ENCODE measurements at places on chromosomes 12 and 14. TPM values are rescaled to one million over a fixed set of nuclear protein-coding genes. Genes with fewer than 3 reads are reported as not detected.

DNA sequence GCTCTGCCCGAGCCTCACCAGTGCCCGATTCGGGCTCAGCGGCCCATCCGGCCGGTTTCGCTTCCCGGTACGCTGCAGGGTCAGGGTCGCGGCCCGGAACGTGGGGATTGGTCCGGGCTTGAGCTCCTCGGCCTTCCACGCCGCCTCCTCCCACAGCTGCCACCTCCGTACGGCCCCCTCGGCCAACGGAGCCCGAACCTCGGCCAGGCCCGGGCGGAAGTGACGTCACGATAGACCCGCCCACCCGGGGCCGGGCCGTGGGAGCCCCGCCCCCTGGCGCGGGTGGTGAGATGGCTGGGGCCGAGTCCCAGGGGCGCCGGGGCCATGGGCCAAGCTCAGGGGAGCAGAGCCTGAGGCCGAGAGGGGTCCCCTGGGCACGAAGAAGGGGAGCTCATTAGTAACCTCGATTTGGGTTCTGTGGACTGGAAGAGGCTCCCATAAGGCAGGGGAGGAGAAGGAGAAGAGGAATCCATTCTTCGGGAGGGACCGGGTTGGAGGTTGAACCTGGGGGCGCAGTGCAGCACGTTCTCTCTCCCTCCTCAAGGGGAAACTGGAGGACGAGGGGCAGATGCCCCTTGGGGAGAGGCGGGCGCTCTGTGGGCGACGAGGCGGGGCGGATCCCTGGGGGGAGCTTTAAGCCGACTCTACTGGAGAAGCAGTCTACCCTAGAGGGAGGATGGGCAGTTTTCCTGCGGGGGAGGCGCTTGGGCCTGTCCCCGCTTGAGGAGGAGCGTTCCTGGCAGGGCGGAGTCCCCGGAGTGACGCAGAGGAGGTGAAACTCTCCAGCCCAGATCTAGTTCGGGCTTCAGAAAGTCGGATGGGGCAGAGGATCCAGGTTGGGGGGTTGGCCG is at the start of gene MLF2:
Gene MLF2, minus strand, starts transcription at position 221 of the 851 bp plus-strand sequence. CDS start 807 bp downstream, outside the sequence.
- peak within 1 kb of the TSS; percentile 95 for H3K4me3 ChIP-seq
- peaks cover 9% of the 10 kb centered on the region for H3K27me3 ChIP-seq
- DNase-seq, result peak; percentile 99
- H3K27ac ChIP-seq, result peak within 1 kb of the TSS; percentile 98
- peaks cover 20% of the 10 kb centered on the region for H3K36me3 ChIP-seq

Gene ADAM20
- total RNA-seq, result 0.48 TPM

- H3K4me1 ChIP-seq, result peaks cover 1% of the 10 kb centered on the region
- H3K27ac ChIP-seq, result no peak overlapping the region
- peaks cover 1% of the 10 kb centered on the region for H3K36me3 ChIP-seq
- H3K27me3 ChIP-seq, result no peaks in the 10 kb centered on the region
- DNase-seq, result no peak
Measured at GRCh38 chr12:1188016-1188415, 197.0 kb downstream of the ERC1 start.

DNA sequence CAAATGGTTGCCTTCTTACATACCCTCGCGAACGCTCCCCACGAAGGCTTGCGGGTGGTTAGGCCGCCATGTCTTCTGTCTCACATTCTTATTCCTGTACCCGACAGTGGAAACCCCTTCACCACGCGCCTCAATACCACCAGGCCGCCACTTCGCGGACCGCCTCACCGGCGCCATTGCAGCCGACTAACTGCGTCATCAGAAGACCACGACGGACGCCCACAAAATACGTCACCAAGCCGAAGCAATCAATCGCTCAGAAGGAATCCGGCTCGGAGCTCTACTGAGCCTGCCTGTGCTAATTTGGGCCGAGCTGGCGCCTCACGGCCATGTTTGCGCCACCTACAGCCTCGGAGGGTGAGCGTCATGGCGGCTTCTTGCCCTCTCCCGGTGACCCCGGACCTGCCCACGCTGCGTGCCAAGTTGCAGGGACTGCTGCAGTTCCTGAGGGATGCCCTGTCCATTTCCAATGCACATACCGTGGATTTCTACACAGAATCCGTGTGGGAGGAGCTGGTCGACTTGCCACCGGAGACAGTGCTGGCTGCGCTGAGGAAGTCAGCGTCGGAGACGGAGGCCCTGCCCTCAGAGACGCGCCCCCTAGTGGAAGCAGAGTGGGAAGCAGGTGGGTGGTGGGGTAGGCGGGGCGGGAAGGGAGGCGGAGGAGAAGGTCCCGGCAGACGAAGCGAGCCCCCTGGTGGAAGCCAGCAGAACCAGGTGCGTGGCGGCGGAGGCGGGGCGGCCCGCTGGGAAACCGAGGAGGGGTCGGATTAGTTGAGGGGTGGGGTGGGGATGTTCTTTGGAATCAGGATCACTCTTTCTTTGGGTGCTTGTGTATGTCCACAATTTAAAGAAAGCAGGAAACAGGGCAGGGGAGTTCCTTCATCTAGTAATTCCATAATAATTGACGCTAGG is at the start of the genes CCDC59 and METTL25:
Gene CCDC59, minus strand, starts transcription at position 188 of the 915 bp plus-strand sequence. Its CDS starts 11 bp downstream, at position 177.
Gene METTL25, plus strand, starts transcription at position 330 of the 915 bp plus-strand sequence. Its CDS starts 37 bp downstream, at position 367.
- no peaks in the 10 kb centered on the region for H3K27me3 ChIP-seq
- H3K27ac ChIP-seq, result peak within 1 kb of the TSS; percentile 99
- H3K36me3 ChIP-seq, result peaks cover 23% of the 10 kb centered on the region
- peaks cover 24% of the 10 kb centered on the region for H3K4me1 ChIP-seq
- H3K4me3 ChIP-seq, result peak within 1 kb of the TSS; percentile 97

GRCh38 chr14:91277546-91278382 is 33.3 kb upstream of the GPR68 start:
- H3K27me3 ChIP-seq, result no peaks in the 10 kb centered on the region
- peaks cover 23% of the 10 kb centered on the region for H3K36me3 ChIP-seq
- no peak overlapping the region for H3K27ac ChIP-seq
